ENCODE measurements at places on chromosomes 4 and X.

DNA sequence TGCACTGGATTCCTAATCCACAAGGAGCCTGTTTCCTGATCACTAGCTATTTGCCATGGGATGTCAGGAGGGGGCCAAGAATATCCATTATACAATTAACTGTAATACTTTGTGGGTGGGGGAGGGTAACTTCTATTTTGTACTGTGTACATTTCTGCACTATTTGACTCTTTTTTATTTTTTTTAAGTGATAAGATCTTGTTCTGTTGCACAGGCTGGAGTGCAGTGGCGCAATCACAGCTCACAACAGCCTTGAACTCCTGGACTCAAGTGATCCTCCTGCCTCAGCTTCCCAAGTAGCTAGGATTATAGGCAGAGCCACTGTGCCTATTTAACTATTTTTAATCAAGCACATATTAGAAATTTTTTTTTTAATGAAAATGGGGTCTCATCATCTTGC, 134.1 kb downstream of the ELOVL6 start:
- no peak for DNase-seq

DNA sequence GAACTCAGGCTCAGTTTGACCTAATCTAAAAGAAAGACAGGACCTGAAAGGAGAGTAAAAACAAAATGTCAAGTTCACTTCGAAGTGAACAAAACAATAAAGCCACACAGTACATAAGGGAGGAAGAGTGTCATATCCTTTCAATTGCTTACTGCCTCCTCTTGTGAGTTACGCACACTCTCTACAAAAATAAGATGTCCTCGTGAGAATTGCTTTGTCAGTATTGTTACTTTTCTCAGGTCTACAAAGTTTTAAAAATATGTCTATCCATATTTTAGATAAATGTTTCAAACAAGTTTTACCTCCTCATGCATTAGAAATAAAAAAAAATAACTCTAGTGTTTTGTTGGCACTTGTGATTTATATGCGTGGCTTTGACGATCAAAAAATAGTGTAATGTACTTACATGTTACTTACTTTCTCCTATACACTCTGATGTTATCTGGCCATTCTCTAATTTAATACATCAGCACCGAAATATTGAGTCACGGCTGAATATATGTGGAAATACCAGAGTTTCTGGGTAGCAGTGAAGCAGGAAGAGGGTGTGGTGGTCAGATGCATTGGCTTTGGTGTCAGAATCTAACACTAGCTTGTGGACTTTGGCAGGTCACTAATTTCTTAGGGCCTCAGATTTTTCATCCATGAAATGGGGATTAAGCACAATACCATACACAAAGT, 8.1 kb upstream of the MRPL1 start:
- no peak for DNase-seq

DNA sequence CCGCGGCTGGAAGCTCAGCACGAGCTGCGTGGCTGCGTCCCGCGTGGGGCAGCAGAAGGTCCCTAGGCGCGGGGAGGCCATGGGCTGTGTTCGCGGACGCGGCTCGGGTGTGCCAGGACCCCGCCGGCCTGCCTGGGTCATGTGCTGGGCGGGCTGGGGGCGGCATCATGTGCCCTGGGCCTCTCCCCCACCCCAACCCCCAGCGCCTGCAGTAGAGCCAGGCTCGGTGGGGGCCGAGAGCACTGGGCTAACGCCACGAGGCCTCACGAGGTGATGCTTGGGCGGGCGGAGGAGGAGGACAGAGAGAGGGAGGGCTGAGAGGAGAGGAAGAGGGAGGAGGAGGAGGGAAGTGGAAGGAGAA, at the start of gene GPR143:
GPR143 (minus strand) TSS at position 111 of the 361 bp plus-strand sequence; CDS start at position 81, 30 bp downstream.
- no peak for DNase-seq

- DNase-seq: no peak
Observed at GRCh38 chrX:101999644-102000539, 68.1 kb upstream of the ZMAT1 start.

DNA sequence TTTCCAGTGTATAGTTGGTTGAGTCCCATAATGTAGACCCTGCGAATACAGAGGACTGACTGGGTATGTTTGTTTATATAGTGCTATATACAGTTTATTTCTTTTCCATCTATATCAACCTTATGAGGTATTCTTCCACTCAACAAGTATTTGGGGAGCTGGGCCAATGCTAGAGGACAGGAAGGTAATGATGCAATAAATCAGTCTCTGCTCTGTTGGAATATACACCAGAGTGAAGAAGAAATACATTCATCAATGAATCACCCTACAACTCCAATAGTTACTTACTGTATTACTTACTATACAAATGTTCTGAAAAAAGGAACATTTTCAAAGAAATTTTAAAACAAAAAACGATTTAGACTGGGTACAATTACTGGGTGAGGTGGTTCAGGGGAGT, 2.1 kb upstream of the ARSJ start:
- no peak for DNase-seq

DNA sequence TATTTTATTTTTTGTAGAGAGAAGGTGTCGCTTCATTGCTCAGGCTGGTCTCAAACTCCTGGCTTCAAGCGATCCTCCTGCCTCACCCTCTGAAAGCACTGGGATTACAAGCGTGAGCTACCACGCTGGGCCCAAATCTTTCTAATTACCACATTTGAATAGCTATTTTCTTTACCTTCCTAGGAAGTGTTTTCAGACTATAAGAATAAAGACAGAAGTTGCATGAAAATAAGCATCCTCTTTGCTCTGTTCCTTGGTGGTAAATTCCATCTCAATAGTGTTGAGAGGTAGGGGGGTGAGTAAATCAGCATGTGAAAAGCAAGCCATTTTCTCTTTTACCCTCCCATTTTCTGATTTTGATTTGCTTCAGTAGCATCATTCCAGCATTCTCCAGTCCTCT, 122.4 kb downstream of the LARP7 start:
- DNase-seq: no peak

- no peak for DNase-seq
Observed at GRCh38 chrX:12052109-12052508, 86.2 kb upstream of the FRMPD4 start.

Data from GM13977 (cell line).